Activated CD4-positive, alpha-beta T cell treated with anti-CD3 and anti-CD28 coated beads, Interleukin-2, amount 10 ng/mL, durations not matched to agents 7 days and 5 days (primary cell): ENCODE measurements at places on chromosomes 1 and 21. TPM values are rescaled to one million over a fixed set of nuclear protein-coding genes. Genes with fewer than 3 reads are reported as not detected.
A peak's percentile ranks its signal among the peaks of the same experiment; 100 is the strongest.

- no peak overlapping the region for H3K4me3 ChIP-seq
- DNase-seq: peak; percentile 60
- no peaks in the 10 kb centered on the region for H3K27me3 ChIP-seq
- peaks cover 11% of the 10 kb centered on the region for H3K36me3 ChIP-seq
- H3K4me1 ChIP-seq: peaks cover 57% of the 10 kb centered on the region
Measured at GRCh38 chr1:183585038-183585437, 5.2 kb downstream of the NCF2 start.

Gene AVPR1B
- total RNA-seq: not detected

Gene SMIM12
- total RNA-seq: 44.4 TPM

Gene LRRC53
- not detected for total RNA-seq

GRCh38 chr1:223466151-223466550 is 72.9 kb downstream of the CCDC185 start:
- H3K27ac ChIP-seq: no peak overlapping the region
- no peaks in the 10 kb centered on the region for H3K36me3 ChIP-seq
- H3K4me1 ChIP-seq: no peaks in the 10 kb centered on the region

Gene SPRR1A
- not detected for total RNA-seq

DNA sequence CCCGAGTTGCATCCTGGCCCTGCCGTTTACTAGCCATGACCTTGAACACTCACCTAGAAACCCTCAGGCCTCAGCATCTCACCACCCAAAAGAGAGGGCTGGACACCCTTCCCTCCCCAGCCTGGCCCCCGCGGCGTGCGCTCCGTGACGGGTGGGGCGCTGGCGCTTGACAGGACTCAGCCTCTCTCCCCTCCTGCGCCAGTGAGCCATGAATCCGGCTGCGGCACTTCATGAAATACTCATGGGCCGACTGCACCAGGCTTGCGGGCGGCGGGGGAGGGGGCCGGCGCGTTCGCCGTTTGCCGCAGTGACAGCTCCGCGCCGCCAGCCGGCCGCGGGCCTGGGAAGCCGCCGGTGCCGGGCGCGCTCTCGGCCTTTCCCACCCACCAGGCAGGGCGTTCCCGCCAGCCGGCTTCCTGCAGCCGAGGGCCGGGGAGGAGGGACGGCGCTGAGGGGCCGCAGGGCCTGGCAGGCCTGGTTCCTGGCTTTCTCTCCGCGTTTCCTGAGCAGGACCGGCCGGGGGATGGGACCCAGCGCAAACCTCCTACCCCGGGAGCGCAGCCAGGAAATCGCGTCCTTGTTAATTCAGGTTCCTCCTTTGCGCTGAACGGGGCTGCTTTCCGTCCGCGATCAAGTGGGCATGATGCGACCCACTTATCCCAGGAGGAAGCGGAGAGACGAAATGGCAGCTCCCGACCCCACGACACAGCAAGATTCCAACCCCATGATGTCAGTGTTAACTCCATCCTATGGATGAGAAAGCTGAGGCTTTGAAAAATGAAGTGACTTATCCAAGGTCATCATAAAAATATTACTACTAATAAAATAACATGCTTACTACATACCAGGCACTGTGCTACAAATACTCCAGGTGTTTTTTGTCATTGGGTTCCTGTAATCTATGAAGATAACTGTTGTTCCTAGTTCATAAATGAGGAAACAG is 9.1 kb upstream of the LUZP1 start:
- peak overlapping the region; percentile 65 for H3K4me3 ChIP-seq
- no peaks in the 10 kb centered on the region for H3K36me3 ChIP-seq
- peaks cover 35% of the 10 kb centered on the region for H3K27me3 ChIP-seq
- peak; percentile 47 for DNase-seq

DNA sequence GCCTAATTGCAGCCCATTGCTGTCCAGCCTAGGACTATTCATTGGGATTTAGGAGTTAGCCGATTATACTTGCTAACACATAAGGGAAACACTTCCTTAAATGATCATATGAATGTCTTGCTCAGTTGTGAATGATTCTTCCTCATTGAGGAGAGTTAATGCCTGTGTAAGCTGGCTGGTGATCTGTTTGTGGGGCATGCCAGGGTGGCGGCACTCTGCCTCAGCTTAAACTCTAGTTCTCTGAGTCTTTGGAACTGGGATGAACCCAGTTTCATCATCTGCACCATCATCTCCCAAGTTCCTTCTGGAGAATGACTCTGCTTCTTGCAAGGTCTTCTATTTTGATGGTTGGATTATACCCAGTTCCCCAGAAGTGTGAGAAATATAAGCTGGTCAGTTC is 23.9 kb upstream of the SLAMF6 start:
- DNase-seq: no peak
- peaks cover 20% of the 10 kb centered on the region for H3K4me1 ChIP-seq
- H3K27ac ChIP-seq: no peak overlapping the region
- no peaks in the 10 kb centered on the region for H3K27me3 ChIP-seq
- peaks cover 4% of the 10 kb centered on the region for H3K36me3 ChIP-seq

- H3K27me3 ChIP-seq: peaks cover 3% of the 10 kb centered on the region
- H3K27ac ChIP-seq: peak overlapping the region; percentile 93
- H3K36me3 ChIP-seq: peaks cover 32% of the 10 kb centered on the region
- H3K4me3 ChIP-seq: peak overlapping the region; percentile 89
Measured at GRCh38 chr1:211831558-211832323, 1.2 kb upstream of the LPGAT1 start.
